ENCODE measurements at places on chromosomes 6 and 20.

- no peak for DNase-seq
Measured at GRCh38 chr6:47413752-47414422, 63.7 kb upstream of the CD2AP start.

GRCh38 chr6:17193106-17193775, 87.9 kb upstream of the RBM24 start:
- no peak for DNase-seq

- DNase-seq = no peak
Measured at GRCh38 chr6:165580136-165580535, 82.9 kb downstream of the PDE10A start.

DNA sequence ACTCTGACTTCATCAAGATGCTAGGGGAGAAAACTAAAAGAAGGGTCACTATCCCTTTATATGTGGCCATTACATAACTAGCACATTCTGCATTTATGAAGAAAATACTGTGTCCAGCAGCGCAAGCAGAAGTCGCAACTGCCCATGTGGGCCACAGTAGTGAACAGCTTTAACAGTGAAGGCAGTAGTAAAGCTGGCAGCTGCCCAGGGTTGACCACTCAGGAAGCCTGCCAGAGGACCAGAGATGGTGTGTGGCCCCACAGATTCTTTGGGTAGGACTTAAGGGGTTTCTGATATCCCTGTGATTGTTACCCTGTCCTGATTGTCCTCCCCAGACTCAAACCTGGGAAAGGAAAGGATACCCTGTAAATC, 88.3 kb upstream of the NT5E start:
- no peak for DNase-seq

- DNase-seq = no peak
Measured at GRCh38 chr6:1231941-1232340, 80.0 kb upstream of the FOXQ1 start.

- no peak for DNase-seq
Measured at GRCh38 chr6:13836170-13836569, 21.8 kb upstream of the MCUR1 start.

DNA sequence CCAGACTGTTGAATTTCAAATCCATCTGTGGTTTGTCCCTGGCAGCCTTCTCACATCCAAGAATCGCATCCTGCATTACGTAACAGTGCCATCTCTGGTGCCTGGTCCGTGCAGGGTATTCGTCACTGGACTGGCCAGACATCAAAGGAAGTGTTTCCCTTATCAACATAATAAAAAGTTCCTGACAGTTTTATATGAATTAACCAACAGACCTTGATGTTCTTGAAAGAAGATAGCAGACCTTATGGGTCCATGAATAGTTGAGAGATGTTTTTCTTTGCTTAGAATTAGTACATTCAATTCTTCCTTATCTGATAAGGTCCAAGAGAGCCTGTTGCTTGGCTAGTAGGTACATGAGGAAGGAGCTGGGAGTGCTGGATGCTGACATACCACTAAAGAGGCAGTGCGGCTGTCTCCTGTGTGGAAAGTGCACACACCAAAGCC, 77.6 kb downstream of the PHACTR2 start:
- DNase-seq = no peak

DNA sequence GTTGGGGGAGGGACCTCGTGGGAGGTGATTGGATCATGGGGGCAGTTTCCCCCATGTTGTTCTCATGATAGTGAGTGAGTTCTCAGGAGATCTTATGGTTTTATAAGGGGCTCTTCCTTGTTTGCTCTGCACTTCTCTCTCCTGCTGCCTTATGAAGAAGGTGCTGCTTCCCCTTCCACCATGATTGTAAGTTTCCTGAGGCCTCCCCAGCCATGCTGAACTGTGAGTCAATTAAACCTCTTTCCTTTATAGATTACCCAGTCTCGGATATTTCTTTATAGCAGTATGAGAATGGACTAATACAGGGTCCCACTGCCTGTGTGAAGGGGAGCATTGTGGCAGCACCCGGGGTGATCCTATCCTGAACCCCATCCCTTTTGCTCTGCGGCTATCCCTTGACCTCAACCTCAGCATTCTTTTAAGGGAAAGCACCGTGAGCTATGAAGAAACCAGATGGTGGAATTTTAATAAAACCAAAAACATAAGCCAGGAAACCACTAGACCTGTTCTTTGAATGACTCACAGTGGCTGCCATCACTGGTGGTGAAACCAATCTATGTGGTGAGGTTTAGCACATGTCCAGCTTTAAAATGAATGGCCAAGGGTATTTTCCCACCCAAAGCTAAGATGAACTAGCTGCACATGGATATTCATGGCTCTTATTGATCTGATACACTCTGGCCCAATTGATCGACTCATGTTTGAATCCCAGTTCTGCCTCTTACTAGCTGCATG, 62.2 kb downstream of the ZDHHC14 start:
- no peak for DNase-seq

GRCh38 chr6:137271245-137272183, 52.3 kb upstream of the IFNGR1 start:
- DNase-seq = no peak

DNA sequence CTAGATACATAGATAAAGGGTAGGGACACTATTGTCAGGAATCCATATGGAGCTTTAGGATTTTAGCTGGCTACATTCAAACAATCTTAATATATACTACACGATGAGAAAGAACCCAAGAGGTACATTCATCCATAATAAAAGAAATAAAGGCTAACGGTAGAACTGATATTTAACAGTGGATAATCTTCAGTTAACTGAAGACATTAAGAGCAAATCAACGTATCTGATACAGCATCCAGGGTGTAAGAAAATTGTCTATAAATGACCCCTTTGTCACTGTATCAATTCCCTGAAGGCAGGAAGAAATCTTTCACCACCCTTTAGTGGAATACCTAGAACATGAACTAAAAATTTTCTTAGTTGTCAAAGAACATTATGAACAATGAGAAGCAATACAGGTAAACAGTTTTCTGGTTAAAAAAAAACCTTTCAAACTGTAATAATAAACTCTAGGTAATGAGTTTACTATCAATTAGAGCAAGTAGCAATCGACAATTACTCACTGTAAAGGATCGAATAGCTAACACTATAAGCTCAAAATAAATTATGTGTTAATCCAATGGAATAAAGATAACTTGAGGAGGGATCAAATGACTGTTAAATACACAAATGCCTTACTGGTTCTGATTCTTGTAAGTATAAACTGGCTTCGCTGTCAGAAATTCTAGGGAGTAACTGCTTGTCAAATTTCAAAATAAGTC, 11.8 kb downstream of the ROMO1 start:
- no peak for DNase-seq

DNA sequence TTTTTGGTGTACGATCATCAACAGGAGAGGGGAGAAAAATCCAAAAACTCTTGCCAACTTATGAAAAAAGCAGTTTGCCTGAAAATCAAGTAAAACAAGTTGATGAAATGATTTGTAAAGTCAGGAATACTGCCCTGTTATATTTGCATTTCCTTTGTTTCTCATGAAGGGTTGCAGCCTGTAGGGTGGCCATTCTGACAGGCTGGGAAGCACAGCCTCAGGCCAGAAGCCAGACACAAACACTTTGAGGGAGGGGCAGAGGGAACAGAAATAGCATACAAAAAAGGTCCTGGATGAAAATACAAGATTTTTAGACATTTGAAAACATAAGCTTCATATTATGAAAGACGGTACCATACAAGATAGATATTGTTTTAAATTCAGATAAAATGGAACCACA, 109.8 kb downstream of the DTNBP1 start:
- no peak for DNase-seq

DNA sequence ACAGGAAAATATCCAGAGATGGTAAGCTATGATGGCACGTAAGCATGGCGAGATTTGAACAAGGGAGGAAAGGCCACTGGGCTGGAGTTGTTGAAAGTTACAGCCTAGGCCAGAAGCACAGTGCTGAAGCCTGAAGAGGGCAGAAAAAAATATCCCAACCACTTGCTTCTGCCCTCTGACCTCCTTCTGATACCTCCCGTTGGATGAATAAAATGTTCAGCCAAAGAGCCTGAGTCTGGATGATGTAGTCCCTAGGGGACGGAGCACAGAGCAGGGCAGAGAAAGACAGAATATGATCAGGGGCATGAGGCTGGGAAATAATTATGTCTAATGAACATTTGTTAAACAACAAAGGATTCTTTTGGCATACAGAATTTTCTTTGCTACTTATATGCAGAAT, 19.7 kb downstream of the KLHL31 start:
- no peak for DNase-seq

- DNase-seq = no peak
Measured at GRCh38 chr20:10488534-10488933, 53.4 kb downstream of the SLX4IP start.

- DNase-seq = no peak
Measured at GRCh38 chr6:127118298-127119101, at the start of gene RSPO3. RSPO3 (plus strand) TSS chr6:127118671; CDS start chr6:127119193, 522 bp downstream.

DNA sequence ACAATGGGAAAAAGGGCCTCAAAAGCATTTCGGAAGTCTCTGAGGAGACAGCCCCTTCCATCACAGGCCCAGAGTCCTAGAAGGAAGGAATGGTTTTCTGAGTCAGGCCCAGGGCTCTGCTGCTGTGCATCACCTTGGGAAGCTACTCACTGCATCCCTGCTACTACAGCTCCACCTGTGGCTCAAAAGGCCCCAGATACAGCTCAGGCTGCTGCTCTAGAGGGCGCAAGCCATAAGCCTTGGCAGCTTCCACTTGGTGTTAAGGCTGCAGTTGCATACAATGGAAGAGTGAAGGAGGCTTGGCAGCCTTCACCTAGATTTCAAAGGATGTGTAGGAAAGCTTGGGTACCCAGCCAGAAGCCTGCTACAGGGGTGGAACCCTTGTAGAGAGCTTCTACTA, 54.8 kb downstream of the MEI4 start:
- DNase-seq = no peak

DNA sequence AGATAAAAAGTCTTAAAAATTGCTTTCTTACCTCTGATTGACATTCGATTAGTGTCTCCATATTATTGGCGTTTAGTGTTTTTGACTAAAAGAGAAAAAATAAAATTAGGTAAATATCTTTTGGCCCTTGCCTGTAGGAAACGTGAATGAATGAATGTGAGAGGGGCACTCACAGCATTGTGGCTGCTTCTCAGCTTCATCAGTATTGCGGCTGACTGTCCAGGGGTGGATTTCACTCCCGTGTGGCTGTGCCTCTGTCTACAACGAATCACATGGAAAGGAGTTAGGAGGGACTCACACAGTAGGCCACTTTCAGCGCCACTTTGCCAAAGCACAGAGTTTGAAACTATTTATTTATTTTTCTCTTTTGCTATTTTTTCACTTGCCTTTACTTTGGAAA, 844 bp downstream of the TAGAP start:
- DNase-seq = no peak

- DNase-seq = no peak
Measured at GRCh38 chr6:135423649-135424128, 73.9 kb downstream of the AHI1 start.

GRCh38 chr20:54618412-54618811, 143.0 kb downstream of the DOK5 start:
- DNase-seq = no peak

DNA sequence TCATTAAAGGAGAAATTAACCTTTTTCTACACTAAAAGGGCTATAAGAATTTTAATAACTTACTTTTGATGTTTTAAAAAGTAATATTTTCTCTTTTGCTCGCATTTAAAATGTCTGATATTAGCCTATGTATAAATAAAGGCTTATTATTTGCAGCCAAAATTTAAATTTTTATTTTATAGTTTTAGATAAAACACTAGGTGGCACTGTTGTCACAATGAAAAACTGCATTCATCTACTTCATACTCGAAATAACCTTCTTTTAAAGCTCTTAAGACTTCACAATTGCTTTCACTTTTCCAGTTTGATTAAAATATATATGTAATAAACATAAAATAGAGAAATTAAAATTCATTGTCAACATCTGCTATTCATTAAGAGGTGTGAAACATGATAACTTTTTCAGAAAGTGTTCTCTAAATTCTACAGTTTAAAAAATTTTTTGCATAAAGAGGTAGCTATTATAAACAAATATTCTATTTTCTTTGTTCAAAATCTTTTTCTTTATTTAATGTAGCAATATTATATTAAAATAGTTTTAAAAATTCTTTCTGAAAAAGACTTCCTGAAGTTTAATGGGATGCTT, 78.8 kb upstream of the DEFB112 start:
- DNase-seq = no peak

DNA sequence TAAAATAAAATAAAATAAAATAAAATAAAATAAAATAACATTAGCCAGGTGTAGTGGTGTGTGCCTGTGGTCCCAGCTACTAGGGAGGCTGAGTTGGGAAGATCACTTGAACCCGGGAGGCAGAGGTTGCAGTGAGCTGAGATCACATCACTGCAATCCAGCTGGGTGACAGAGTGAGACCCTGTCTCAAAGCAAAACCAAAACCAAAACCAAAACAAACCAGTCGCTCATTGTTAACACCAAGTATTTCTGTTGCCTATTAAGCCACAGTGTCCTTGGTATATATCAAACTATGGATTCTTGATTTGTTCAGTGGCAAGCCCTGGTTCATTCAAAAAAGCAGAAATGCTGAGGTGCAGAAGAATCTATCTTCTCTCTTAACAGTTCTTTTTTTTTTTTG, 65.7 kb downstream of the PYGB start:
- DNase-seq = no peak

DNA sequence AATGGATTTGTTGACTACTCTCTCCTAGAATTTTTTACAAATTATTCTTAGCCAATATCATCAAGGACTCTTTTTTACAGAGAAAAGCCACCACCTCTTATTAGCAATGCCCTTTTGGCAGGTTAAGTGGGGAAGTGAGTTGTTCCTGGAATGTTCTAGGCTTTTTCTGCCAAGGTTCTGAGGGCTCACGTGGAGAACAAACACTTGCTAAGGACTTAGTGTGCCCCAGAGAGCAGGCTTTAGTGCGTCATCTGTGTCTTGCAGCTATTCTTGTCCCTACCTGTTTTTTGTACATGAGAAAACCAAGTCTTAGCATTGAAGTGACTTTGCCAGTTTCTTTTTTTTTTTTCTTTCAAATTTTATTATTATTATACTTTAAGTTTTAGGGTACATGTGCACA, 33.5 kb downstream of the CFAP61 start:
- DNase-seq = no peak

- DNase-seq = no peak
Measured at GRCh38 chr6:134003542-134003951, 48.9 kb downstream of the SLC2A12 start.

DNA sequence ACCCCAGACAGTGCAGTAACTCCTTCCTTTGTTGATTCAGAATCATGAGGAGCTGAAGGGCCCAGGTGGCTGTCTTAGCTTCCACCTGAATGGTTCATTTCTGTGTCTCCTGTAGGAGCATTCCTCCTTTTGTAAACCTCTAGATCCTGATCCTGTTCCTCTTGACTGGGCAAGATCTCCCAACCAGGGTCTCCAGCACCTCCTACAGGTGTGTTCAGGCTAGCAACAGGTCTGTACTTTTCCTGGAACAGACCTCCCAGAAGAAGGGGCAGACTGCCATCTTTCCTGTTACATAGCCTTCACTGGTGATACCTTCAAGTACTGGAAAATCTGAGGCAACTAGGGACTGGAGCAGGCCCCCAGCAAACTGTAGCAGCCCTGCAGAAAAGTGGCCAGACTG, 35.2 kb downstream of the HLA-B start:
- DNase-seq = no peak

DNA sequence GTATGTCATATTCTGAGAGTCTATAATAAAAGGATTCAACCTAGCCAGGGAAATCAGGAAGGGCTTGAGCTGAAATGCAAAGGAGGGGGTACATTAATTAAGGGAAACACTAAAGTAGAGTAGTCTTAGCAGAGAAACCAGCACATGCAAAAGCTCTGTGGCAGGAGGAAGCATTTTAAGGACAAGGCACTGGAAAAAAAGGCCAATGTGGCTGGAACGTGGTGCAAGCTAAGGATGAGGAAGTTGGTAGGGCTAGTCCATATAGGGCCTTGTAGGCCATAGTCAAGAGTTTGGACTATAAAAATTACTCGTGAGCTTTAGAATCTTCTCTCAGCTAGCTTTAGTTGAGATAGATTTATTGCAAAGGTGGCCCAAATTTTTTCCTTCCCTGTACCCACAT, 75.2 kb upstream of the TOP1 start:
- DNase-seq = no peak
